ENCODE measurements at places on chromosomes 7 and 10.

DNA sequence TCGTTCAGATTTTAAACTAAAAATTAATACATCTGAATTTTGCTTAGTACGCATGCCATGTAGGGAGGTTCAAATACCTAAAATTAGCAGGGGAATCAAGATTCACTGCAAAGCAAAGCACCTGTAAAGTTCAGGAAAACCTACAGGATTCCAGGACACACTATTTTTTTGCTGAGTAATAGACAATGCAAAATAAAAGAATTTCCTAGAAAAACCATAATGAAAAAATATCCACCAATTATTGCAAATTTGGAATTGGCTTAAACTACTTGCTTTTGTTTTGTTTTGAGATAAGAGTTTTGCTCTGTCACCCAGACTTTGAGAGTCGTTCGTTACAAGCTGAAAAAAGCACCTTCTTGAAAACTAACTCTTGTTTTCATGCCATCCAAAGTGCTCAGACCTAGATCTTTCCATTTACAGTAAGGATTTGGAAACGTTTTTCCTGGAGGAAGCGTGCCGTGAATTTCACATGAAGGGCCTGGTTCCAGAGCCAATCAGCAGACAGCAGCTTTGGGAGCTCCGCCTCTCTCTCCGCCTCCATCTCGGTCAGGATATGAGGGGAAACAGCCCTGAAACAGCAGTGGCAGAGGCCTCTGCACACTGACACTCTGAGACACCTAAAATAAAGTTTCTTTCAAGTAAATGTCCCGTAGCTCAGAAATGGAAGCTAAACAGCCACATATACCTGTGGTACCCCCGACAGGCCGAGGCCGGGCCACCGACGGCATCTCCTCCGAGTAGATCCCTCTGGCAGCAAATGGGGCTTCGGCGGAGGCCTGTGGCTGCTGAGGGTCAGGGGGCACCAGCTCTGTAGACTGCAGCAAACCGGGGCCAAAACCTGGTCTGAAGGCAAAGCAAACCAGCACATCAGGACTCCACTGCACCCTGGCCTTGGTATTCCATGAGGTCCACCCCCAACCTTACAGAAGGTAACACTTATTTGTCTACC lies 45.9 kb upstream of the ATP6V0A4 start:
- no peak for DNase-seq

DNA sequence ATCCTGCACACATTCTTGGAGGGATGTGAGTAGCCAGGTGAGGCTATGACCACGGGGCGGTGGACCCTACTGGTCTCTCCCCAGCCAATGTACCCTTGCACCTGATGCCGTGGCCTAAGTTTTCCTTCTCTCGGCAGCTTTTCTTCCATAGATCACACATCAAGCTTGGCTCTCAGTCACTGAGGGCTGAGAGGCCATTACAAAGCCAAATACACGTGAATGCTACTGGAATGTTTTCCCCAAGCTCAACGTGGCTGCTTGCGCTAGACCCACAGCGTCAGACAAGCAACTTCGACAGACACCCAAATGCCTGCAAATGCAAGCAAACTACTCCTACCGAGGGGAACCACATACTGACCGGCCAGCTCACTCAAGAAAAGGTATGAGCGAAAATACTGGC lies 83.1 kb downstream of the PRPF18 start:
- DNase-seq: no peak

DNA sequence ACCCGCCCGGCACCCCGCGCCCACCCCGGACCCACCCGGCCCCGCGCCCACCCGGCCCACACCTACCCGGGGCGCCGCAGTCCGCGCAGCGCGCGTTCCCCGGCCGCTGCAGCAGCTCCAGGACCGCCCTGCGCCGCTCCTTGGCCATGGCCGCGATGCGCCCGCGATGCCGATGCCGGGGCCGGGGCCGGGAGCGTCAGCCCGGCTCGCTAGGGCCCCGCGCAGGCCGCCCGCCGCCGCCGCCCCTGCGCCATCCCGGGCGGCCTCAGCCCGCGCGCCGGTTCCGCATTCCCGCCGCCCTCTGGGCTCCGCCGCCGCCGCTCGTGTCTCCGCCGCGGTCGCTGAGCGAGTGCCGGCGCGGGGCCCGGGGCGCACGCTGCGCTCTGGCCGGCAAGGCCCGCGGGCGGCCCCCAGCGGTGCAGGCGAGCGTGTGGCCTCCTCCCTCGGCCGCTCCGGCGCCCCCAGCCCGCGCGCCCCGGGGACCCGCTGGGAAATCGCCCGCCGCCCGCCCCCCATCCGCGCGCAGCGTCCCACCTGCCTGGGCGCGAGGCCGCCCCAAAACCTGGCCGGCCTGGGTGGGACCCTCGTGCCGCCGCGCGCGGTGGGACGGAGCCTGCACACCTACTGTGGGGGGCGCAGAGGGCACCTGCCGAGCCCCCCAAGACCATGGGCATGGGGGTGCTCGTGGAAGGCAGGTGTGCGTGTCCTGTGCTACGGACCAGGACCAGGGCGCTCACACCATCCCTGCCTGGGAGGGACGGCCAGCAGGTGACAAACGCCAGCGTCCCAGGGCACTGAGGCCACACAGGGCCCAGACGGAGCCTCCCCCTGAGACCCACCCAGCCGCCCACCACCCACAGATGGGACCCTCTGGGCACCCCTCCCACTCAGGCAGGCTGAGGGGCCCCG lies at the start of gene ADAP1:
Gene ADAP1, minus strand, starts transcription at position 351 of the 909 bp plus-strand sequence. Its CDS starts 203 bp downstream, at position 148.
- peak; percentile 63 for DNase-seq

DNA sequence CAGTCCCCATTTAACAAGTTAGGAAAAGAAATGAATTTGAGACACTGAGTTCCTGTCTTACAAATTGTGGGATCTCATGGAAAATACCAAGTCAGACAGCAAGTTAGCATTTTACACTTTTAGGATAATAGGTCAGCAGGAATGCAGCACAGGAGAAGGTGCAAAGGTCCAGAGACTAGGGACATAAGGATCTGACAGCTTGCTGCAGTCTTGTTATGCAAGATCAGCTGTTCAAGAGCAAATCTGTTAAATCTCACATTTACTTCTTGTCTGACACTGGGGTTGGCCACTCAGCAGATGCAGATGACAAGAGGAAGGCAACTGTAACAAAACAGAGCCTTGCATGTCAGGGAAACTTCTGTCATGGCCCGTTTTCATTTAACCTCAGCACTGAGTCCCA lies 239.6 kb downstream of the PHF14 start:
- no peak for DNase-seq

GRCh38 chr7:17939211-17939605 lies 1.1 kb downstream of the SNX13 start:
- no peak for DNase-seq

- no peak for DNase-seq
Measured at GRCh38 chr10:131815266-131816156, 85.3 kb upstream of the PPP2R2D start.

DNA sequence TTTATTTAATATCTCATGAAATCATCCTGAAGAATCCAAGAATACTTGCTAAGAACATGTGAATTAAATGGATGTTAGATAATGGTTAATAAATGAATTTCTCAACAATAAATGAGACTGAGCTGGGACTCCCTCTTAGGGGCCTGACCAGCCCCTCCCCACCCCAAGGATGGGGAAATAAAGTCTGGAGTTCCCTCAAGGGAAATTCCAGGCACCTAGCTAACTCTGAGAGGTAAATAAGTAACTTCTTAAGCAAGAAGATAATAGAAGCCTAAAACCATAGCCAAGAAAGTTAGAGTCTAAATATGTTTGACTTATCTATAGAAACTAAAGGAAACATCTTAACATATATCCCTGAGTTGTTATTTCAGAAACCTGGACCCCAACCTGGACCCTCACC lies 32.2 kb upstream of the PPP1R9A start:
- DNase-seq: no peak

DNA sequence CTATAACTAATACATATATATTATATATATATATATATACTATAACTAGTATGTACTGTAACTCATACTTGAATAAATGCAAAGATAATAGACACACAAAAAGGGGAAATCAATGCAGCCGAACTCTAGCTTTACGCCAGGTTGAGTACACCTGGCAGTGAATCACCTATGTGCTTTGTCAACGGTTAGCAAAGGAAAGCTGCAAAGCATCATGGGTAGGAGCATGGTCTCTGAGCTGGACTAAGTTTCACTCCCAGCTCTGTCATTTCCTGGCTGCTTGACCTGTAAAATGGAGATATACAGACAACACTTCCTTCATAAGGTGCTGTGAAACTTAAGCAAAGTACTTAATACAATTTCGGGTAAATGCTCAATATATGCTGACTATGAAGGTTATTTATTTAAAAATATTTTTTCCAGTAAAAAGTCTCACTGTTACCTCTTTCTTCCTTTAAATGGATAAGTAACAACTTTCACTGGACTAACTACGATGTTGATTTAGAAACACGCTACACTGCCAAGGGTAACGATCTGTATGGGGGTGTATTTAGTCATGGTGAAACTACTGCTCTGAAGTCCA lies 61.7 kb upstream of the ITGA8 start:
- DNase-seq: no peak
